Omental fat pad (tissue), 4 donors: ENCODE measurements at places on chromosomes 6 and 20. TPM values are rescaled to one million over a fixed set of nuclear protein-coding genes. Genes with fewer than 3 reads are reported as not detected.

MAFB gene
- total RNA-seq: 81.5 TPM

APOBEC2 gene
- total RNA-seq: not detected

SALL4 gene
- total RNA-seq: 0.09 TPM

FKBP5 gene
- 321 TPM for total RNA-seq

ALDH5A1 gene
- 5.3 TPM for total RNA-seq

TREML1 gene
- not detected for total RNA-seq

TFAP2A gene
- not detected for total RNA-seq

GLP1R gene
- not detected for total RNA-seq

MANEA gene
- 19.3 TPM for total RNA-seq

NOTCH4 gene
- total RNA-seq: 56.0 TPM

ADGRF5 gene
- total RNA-seq: 67.9 TPM

ARFGEF3 gene
- 12.7 TPM for total RNA-seq

GRCh38 chr20:62011403-62011790 lies 54.3 kb downstream of the TAF4 start:
- no peak for DNase-seq

- no peak for DNase-seq
These were observed 41.9 kb upstream of the TMEM170B start for GRCh38 chr6:11495565-11496145.

- no peak for DNase-seq
These were observed 5.2 kb downstream of the NOP56 start for GRCh38 chr20:2657674-2658073.

DNA sequence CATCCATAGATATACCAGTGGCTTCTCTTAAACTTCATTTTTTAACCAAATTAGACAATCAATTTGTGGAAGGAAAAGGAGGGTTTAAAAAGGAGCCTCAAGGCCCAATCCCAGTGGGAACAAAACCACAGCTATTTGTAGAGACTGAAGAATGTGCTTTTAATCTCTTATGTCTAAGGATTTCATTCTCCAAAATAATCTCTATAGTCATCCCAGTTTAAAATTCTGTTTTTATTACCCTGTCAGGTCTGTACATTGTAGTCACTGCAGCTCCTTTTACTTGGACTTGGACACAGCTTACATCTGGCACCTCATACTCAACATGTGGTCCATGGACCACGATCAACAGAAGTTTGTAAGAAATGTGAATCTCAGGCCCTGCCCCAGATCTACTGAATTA lies 152.1 kb upstream of the STMND1 start:
- DNase-seq: no peak

DNA sequence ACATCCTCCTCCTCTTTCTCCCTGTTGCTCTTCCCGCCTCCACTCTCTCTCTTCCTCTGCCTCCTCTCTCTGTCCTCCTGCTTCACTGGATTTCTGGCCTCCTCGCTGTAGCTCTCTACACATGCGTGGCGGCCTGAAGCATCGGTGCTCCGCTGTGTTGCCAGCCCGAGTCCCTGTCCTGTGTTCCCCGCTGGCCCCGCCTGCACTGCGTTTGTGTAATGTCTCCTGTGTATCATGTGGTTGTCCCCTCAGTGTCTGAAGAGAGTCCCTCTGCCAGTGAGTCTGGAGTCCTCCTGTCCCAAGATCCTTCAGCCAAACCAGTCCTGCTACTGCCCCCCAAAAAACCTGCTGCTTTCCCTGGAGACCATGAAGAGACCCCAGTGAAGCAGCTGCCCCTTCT lies 143.8 kb downstream of the TBC1D7 start:
- DNase-seq: no peak

DNA sequence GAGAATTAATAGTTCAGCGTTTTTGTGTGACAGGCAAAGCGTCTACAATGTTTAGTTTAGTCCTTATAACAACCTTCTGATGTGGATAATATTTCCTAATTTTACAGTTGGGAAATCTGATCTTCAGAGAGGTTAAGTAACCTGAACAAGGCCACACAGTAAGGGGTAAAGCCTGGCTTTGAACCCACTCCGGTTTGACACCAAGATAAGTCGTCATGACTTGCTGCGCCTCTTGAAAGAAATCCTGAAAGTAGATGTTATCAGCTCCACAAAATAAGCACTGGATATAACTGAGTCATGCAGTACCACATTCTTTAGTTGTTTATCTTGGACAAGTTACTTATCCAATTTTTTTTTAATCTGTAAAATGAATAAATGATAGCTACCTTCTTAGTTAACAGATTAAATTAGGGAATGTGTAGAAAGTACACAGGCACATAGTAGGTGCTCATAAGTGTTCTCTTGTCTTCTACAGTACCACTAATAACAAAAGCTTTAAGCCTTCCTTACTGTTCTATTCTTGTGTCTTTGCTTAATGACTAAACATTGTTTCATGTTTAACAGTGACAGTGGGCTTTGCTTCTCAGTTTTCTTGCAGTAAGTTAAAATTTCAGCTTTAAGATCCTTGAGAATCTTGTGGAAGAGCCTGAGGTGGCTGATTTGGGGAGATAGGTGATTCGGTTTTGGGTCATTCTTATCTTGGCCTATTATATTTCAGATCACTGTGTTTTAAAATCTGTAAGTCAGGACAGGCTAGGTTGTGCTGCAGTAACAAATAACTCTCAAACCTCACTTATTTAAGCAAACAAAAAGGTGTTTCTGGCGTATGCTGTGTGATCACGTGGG lies 2.1 kb downstream of the HIVEP1 start:
- DNase-seq: no peak

DNA sequence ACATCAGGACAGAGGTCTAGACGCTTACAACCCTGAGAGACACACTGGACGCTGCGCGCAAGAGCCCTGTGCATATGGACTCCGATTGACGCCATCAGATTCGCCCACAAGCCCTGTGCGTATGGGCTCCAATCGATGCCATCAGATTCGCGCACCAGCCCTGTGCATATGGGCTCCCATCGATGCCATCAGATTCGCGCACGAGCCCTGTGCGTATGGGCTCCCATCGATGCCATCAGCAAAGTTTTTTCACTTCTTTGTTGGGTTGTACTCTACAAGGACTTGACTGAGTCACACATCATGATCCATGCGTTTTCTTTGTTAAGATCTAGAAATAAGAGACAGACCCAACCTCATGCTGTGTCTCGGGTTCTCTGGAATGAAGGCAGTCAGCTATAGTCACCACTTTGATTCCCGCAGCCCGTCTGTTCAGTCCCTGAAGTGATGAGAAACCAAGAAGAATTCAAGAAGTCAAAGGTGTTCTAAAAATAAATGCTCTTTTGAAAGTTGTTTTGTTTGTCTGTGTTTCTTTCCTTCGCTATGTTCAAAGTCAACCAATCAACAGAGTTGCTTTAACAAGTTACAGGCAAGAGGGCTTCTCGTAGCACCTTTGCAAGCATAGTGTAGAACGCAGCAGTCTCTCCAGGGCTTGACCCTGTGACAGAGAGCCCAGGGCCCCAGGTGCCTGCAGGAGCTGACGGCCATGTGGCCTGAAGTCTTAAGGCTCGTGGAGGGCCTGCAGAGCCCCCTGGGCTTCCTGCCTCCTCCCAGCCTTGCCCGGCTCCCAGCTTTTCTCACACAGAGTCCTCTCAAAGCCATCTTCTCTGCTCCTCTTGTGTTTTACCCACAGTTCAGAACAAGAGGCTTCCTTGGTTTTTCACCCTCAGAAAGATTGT lies 7.9 kb downstream of the RPS6KA2 start:
- DNase-seq: no peak

GRCh38 chr6:96963809-96964208 lies 39.3 kb downstream of the KLHL32 start:
- no peak for DNase-seq

- no peak for DNase-seq
These were observed 226.0 kb downstream of the TPBG start for GRCh38 chr6:82589509-82590206.

DNA sequence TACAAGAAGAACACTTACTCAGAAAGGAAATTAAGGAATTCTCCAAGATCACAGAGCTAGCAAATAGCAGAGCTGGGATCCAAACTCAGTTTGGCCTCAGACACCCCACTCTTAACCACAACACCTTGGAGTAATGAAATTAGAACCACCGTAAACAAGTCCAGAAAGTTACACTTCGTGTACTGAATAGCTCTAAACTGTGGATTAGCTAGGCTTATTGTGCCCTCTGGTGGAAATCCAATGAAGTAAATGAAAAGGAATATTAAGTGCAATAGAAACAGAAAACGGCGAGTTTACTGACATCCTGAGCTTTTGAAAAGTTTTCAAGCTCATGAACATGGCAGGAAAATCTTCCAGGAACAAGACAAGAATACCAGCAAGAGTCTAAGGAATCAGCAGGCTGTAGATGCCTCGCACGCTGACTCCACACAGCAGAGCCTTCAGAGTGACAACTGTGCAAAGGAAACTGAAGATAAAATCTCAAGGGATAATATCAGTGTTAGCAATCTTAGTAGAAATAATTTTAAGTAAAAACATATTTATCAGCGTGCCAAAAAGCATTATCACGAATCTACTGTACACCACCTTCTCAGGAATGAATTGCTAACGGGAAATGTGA lies 34.6 kb downstream of the FBXO5 start:
- no peak for DNase-seq

- DNase-seq: no peak
These were observed 14.5 kb downstream of the CD24 start for GRCh38 chr6:106959985-106960384.

DNA sequence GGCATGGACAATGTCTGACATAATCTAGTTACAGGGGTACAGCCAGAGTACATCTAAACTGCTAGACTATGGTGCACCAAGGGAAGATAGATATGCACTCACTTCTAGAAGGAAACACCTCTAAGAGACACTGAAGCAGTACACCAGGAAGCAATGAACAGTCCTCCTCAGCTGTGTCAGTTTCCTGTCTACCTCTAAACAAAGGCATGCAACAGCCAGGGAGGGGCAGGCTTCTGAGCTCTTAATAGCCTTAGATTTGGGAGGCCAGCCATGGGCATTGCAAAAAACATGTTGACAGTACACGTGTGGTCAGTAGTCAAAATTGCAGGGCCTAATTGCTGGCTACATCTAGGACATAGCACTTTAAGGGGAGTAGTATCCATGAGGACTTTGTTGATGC lies 21.4 kb downstream of the CRYBG1 start:
- no peak for DNase-seq

DNA sequence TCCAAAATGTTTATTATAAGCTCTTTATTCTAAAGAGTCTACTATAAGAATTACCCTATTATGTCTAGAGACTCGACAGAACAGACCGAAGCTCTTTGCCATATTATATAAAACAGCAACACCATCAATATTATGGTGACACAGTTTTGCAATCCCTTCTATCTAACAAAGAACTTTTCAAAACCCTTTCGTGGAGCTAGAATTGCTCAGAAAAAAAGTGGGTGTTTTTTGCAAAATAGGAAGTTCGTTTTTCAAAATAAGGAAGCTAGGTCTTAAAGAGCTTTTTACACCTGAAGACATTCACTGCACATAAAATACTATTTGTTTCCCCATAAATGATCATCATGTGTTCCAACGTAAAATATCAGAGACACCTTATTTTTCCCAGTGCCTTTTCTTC lies 240.0 kb downstream of the FOXC1 start:
- DNase-seq: no peak

DNA sequence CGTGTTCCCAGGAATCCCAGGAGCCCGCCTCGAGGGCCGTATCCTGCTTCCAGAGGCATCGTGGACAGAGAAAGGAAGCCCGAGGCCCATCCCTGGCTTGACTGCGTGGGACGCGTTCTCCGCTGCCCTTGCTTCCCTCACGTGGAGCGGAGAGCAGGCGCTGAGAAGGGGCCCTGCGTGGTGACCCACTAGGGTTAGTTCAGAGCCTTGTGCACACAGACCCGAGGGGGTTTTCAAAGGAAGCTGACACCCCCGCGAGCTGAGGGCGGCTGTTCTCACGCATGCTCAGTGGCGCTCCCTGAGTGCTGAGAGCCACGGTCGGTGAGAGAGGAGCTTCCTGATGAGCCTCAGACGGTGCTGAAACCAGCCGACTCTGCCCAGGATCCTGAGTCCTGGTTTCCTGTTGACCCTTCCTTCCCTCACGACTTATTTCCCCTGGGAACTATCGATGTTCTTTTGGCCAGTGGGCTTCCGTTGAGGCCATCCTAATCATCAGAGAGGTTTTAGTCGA lies 28.9 kb upstream of the CCR6 start:
- no peak for DNase-seq

DNA sequence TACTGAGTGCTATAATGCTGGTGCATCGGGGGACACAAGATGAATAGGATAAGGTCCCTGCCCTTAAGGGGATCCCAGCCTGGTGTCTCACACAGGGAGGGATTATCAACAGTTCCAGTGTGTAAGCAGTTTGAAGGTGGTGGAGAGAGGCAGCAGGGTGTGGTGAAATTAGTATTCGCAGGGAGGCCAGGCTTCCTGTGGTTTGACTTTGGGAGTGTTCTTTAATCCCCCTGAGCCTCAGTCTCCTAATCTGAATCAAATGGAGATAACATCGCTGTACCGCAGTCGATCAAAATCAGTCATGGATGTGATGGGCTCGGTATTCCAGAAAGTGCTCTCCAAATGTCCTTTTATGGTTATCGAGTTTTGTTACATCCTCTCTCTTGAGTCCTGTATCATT lies 288.1 kb upstream of the SUPT3H start:
- DNase-seq: no peak

DNA sequence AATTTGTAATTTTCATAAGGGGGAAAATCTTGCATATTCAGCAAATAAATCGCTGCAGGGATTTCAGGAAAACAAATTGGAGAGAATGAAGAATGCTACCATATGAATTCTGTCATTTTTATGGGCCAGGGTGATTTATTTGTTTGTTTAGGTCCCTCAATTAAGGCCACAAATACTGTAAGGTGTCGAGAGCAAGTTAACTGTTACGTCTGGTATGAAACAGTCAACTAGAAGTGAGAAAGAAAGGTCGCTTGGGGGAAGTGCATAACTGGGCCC lies 166.9 kb upstream of the TSHZ2 start:
- no peak for DNase-seq

DNA sequence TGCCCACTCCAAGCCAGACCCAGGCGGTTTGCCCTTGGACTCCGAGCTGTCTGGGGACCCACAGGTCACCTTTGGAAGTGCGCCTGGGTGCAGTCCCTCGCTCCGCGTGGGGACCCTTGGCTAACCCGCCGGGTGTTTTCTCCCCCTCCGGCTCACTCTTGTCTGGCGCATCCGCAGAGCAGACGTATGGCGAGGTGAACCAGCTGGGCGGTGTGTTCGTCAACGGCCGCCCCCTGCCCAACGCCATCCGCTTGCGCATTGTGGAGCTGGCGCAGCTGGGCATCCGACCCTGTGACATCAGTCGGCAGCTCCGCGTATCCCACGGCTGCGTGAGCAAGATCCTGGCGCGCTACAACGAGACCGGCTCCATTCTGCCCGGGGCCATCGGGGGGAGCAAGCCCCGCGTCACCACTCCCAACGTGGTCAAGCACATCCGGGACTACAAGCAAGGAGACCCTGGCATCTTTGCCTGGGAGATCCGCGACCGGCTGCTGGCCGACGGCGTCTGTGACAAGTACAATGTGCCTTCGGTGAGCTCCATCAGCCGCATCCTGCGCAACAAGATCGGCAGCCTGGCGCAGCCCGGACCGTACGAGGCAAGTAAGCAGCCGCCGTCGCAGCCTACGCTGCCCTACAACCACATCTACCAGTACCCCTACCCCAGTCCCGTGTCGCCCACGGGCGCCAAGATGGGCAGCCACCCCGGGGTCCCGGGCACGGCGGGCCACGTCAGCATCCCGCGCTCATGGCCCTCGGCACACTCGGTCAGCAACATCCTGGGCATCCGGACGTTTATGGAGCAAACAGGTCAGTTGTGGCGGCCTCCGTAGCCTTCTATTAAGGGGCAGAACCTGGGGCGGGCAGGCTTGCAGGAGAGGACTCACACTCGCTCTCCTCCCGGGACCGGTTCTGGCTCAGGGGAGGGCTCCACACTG lies 1.1 kb downstream of the PAX1 start:
- DNase-seq: no peak

GRCh38 chr20:12936020-12936419 lies 72.8 kb upstream of the SPTLC3 start:
- no peak for DNase-seq

- DNase-seq: no peak
These were observed 2.6 kb upstream of the NOTCH4 start for GRCh38 chr6:32226434-32226833.
